ENCODE measurements at places on chromosomes 1 and 21. TPM values are rescaled to one million over a fixed set of nuclear protein-coding genes. Genes with fewer than 3 reads are reported as not detected.
A peak's percentile ranks its signal among the peaks of the same experiment; 100 is the strongest.

Gene AGO3
- total RNA-seq: 28.5 TPM

Gene ALPL
- 187 TPM for total RNA-seq

Gene KRTAP10-2
- total RNA-seq: not detected

Gene AGMAT
- total RNA-seq: 6.9 TPM

Gene KCNA3
- 0.59 TPM for total RNA-seq

Gene KLHDC8A
- 5.0 TPM for total RNA-seq

Gene CYP4B1
- not detected for total RNA-seq

Gene CITED4
- total RNA-seq: 13.9 TPM

Gene LCE3D
- not detected for total RNA-seq

Gene MAP3K7CL
- not detected for total RNA-seq

Gene CA6
- total RNA-seq: not detected

Gene NTMT2
- total RNA-seq: not detected

Gene LRRC53
- total RNA-seq: not detected

Gene BECN2
- total RNA-seq: not detected

- DNase-seq: peak; percentile 11
Measured at GRCh38 chr1:217090060-217090911, 367.1 kb upstream of the ESRRG start.

- no peak for DNase-seq
Measured at GRCh38 chr1:164785841-164786534, 227.0 kb downstream of the PBX1 start.

DNA sequence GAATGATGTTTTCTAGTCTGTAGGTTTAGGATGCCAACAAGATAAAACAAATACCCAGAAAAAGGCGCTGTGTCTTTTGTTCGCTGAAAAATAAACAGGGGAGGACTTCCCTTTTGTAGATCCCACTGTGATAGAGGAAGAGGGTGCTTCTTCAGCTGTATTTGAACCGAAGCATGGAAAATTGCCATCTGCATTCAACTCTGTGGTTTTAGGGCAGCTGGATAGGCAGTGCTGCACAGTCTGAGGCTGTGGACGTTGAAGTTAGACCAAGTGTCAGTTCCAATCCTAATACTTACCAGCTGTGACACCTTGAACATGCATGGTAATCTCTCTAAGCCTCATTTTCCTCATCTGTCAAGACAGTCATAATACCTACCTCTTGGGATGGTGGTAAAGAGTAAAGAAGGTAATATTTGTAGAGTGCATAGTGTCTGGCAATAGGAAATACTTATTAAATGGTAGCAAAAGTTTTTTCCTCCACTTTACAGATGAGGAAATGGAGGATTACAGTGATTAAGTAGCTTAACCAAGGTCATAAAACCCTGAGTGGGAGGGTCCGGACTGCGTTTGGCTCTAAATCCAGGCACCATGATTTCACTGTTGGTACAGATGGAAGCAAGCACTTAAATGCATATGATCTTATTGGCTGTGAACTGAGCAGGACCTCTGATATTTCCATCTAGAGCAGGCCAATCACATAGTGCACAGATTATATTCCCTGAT lies 48.5 kb downstream of the UTP25 start:
- no peak for DNase-seq

DNA sequence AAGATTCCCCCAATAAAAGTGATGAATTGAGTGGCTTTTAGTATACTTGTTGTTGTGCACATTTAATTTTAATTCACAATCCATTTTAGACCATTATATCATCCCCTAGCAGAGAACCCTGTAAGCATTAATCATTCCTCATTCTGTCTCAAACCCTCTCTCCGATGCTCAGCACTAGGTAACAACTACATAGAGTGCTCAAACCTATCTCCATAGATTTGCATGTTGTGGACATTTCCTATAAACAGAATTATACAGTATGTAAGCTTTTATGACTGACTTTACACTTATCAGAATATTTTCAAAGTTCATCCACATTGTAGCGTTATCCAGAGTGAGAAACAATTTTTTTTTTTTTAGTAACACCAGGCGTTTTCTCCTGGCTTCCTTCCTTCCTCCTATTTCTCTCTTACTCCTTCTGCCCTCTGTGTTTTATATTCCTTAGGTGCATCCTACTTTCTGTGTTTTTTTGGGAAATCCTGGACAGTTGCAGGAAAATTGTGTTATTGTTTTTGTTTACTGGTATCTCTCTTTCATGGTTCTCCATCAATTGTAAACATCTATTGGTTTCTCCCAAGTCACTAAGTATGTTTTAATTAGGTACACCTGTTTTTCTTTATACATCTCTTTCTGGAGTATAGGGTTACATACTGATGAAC lies 1528.0 kb upstream of the TPTE start:
- DNase-seq: no peak

GRCh38 chr1:38293567-38293966 lies 247.0 kb upstream of the POU3F1 start:
- DNase-seq: no peak

DNA sequence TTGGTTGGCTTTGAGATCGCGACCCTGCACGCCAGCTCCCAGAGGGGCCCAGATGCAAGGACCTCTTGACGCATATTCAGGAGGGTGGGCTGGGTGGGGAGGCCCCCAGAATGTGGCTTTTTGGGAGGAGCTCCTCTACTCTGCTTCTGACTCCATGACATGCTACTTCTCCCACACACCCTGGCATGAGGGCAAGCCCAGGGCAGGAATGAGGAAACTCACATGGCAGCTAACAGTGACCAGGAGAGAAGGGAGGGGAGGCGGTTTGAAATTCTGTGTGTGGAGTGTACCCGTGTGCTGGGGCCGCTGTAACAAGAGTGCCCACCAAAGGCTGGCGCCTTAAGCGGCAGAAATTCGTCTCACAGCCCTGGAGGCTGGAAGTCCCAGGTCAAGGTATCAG lies 61.3 kb upstream of the GPR153 start:
- no peak for DNase-seq

- peak; percentile 85 for DNase-seq
Measured at GRCh38 chr1:27940297-27940696, 5.5 kb downstream of the SMPDL3B start.

DNA sequence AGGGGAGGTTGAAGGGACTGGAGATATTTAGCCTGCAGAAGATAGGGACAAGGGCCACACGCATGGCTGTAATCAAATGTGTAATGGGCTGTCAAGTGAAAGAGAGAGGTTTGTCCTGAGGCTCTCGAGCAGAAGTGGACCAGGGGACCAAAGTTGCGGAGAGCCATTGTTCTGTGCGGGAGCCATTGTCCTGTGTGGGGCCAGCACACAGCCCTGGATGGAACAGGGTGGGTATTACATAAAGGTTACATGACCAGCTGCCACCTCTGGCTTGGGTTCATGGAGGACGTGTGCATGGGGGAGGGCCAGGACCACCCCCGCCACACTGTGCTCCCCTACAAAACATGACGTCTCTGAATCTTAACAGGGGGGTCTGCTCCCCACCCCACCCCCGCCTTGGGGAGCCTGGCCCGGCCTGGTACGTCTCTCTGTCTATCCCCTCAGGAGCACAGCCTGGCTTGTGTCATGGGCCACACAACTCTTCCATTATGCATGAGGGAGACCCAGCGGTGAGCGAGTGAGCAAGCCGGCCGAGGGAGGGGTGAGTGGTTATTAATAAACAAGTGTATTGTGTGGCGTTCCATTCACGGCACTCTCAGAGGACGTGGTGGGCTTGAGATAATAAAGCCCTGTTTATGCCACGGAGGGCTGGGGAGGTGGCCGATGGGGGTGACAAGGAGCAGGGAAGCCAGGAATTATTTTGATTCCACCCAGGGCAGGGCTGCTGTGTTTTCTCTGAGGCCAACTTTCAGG lies at the start of gene NFASC:
Gene NFASC (plus strand): TSS at position 703 of the 753 bp plus-strand sequence. CDS start 73,454 bp downstream, outside the sequence.
- DNase-seq: no peak

DNA sequence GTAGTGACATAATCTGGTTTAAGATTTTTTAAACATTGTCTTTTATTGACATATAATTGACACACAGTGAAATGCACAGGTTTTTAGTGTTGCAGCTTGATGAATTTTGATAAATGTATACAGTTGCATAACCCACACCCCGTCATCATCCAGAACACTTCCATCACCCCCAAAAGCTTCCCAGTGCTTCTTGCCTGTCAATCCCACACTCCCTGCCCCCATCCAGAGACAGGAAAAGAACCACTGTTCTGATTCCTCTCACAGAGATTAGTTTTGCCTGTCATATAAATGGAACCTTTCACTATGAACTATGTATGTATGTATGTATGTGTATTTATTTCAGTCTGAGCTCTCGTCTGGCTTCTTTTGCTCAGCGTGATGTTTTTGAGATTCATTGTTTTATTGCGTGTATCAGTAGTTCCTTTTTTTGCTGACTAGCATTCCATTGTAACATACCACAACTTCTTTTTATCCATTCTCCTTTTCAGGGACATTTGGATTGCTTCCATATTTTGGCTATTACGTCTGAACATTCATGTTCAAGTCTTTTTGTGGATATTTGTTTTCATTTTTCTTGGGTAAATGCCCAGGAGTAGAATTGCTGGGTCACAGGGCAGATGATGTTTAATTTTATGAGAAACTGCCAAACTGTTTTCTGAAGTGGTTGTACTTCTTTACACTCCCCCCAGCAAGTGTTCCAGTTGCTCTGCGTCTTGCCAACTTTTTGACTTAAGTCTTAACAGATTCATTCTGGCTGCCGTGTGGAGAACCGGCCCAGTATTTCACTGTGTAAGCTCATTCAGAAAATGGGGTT lies 8.7 kb downstream of the UBIAD1 start:
- no peak for DNase-seq

DNA sequence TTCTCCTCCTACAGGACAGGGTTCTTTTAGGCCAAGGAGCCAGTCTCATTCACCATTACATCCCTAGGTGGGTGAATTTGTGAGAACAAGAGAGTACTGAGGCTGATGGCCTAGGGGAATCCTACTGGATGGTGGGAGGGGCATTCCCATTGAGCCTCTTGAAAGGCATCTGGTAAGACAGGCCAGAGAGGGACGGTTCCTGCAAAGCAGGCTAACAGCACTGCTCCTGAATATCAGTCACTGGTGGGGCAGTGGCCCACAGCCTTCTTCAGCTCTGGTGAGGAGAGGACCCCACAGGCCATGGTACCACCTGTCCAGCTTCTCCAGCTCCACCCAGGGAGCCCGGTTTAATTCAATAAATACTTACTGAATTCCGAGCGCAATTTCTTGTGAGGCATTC lies 125.9 kb upstream of the EDN2 start:
- DNase-seq: no peak

DNA sequence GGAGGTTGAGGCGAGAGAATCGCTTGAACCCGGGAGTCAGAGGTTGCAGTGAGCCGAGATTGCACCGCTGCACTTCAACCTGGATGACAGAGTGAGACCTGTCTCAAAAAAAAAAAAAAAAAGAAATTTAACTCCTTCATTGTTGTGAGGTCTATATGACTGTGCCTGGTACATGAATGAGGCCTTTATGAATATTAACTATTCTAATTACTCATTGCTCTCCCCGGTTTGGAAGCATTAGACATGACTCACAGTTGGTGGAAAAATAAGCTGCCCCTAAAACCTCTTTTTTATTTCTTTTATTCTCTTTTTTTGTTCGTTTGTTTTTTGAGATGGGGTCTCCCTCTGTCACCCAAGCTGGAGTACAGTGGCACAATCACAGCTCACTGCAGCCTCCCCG lies 3.3 kb downstream of the NPPB start:
- no peak for DNase-seq

DNA sequence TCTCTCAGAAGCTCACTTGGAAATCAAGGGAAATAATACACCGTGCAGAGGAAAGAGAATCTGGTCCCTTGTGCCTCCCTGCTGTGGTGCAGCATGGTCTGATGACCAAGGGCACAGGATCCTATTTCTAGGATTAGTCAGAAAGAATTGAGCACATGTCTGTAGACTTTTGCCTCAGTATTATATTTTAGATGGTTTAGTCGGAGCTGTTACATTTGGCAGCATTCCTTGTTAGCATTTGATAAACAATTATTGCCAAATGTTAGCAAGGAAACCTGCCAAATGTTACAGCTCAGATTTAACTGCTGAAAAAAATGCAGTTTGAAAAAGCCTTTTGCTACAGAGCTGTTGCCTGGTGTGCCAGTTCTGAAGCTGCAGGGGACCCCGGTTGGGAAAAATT lies 183.5 kb upstream of the DPYD start:
- DNase-seq: no peak

DNA sequence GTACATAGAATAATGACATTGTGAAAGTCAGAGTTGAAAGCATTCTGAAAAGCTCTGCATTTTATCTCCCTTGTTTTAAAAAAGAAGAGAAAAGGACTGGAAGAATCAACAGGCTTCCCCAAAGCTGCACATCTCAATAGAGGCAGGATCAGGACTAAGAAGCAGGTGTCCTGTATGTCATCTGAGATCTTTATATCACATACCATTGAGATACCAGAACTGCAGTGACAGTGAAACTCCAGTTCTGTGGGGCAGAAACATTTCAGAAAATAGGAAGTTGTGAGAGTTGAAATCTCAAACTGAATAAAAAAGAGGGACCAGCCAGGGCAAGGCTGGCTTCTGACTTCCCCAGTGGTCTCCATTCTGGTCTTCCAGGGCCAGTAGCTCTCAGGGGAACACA lies 33.0 kb upstream of the SH2D1B start:
- DNase-seq: no peak

GRCh38 chr1:215002471-215002870 lies 80.1 kb upstream of the KCNK2 start:
- DNase-seq: no peak

DNA sequence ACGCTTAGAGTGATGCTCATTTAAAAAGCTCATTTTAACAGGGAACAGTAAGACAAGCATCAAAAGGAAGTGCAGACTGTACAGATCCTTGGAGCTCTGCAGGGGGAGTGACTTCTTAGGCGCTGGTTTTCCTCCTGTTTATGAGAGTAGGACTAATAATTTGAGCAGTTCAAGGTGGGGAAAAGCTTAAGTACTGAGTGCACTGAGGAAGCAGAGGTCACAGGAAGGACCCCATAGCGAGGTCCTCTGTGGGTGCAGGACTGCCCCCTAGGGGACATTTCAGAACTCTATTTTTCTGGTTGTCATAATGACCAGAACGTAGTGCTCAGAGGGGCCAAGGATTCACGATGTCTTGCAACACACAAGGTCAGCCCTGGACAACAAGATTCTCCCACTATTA lies 112.1 kb downstream of the HLCS start:
- peak; percentile 80 for DNase-seq

DNA sequence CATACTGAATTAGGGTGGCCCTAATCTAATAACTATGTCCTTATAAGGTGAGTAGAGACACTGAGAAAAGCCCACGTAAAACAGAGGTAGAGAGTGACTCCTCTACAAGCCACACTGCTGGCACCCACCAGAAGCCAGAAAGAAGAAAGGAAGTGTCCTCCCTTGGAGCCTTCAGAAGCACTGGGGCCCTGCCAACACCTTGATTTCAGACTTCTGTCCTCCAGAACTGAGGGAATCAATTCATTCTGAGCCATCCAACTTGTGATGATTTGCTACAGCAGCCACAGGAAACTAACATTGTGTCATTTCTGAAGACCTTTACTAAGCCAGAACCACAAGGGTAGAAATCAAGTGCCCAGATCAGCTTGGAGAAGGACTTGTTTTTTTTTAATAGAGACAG lies 15.0 kb downstream of the GNB1 start:
- no peak for DNase-seq

- DNase-seq: no peak
Measured at GRCh38 chr1:218025454-218025853, 259.6 kb upstream of the RRP15 start.
